ENCODE measurements at places on chromosomes 11 and 22.

DNA sequence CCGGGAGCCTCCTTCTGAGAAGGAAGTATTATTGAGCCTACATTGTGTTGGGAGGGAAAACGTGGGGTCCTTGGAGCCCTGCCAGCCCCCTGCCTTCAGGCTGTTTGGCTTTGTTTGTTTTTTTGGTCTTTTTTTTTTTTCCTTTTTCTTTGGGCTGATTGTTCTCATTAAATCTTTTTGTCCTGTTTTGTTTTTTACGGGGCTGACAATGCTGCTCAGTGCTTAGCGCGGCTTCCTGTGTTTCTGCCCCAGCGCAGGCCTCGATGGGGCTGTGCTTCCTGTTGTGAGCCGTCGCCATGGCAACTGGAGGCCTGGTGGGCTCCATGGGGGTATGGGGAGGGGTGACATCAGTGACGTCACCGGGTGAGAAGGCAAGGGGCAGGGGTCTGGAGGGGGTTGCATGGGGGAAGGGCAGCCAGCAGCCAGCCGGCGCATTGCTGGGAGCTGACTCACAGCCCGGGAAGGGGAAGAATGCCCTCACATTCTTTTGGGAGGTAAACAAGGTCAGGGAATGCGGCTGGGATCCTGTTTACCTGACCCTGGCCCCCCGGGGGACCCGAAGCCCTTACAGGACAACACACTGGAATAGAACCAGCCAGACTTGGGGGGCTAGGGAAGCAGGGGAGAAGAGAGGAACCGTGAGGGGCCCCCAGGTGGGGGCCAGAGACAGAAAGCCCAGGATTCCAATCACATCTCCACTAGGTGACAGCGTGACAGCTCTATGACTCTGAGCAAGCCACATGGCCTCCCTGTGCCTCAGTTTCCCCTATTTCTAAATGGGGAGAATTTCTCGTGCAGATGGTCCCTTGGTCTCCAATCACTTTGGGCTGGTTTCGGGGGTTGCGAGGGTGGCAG lies 22.2 kb upstream of the CBX7 start:
- DNase-seq: peak; percentile 99

GRCh38 chr11:43894546-43894945 lies 13.9 kb downstream of the ALKBH3 start:
- no peak for DNase-seq

- DNase-seq: no peak
Observed at GRCh38 chr11:132263241-132263640, 892.8 kb downstream of the NTM start.

DNA sequence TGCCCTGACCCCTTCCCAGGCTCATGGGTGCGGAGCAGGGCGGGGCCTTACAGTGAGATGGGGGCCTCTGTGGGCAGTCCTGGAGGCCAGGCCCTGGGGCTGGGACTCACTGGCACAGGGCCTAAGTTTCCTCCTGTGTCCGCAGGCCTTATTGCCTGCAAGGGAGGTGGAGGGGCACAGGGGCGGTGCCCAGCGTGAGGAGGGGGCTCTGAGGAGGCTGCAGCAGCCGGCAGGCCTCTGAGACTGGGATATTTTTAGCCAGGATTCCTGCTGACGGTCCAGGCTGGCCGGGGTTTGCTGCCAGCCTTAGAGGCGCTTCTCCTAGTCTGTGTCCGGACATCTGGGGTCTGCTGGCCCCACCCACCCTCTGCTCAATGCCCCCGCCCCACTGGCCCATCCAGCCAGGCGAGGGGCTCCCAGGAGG lies 5.7 kb upstream of the RTN4R start:
- no peak for DNase-seq

- DNase-seq: no peak
Observed at GRCh38 chr22:32103658-32104315, 55.3 kb downstream of the C22orf42 start.

- DNase-seq: no peak
Observed at GRCh38 chr22:41302021-41302767, 869 bp downstream of the ZC3H7B start.

DNA sequence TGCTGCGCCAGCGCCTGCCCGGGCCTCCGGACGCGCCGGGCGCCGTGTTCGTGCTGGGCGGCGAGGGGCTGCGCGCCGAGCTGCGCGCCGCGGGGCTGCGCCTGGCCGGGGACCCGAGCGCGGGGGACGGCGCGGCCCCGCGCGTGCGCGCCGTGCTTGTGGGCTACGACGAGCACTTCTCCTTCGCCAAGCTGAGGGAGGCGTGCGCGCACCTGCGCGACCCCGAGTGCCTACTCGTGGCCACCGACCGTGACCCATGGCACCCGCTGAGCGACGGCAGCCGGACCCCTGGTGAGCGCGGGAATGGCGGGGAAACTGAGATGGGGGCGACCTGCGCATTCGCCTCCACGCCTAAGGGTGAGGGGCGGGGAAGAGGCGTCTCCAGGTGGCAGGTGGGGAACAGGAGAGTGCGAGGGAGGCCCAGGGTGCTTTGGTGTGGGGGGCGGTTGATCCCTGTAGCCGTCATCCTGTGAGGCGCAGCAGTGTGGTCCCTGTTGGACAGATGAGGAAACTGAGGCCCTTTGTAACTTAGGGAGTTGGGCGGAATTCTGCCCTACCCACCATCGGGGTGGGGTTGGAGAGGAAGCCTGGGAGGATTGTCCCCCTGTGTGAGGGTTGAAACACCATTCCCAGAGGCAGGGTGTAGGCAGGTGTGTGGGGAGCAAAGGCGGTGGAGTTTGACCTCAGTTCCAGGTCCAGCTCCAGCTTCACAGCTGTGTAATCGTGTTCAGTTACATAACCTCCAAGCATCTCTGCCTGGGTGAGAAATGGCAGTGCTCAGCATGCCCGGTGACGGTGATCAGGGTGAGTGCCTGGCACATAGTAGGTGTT lies 758 bp downstream of the PDXP start:
- no peak for DNase-seq

DNA sequence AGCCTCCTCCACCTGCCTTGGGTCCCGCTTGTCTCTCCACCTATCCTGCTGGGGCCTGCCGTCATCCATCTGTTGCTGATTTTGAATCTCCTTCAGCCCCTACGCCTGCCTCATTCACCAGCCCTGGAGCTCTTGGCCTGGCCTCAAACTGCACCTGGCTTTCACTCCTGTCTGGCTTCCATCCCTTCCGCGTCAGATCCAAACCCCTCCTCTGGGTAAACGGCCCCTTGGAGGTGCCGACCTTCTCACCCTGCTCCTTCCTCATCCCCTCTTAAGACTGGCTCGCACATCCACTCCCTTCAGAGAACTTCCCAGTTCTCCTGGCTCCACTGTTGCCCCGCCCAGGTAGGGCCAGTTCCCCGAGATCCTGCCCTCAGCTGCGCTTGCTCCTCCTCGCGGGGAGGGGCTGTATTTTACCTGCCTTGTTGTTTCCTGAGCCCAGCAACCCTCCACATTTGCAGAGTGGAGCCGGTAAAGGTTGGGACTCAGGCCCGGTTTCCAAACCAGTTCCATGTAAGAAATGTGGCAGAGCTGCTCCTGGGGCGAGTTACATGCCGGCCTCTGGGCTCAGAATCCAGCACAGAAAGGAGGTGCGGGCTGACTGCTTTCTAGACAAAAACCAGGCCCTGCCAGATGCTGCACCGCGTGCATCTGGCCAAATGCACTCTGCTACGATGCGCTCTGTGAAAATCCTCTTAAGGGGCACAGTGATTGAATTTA lies 13.9 kb upstream of the SHANK2 start:
- peak; percentile 86 for DNase-seq

DNA sequence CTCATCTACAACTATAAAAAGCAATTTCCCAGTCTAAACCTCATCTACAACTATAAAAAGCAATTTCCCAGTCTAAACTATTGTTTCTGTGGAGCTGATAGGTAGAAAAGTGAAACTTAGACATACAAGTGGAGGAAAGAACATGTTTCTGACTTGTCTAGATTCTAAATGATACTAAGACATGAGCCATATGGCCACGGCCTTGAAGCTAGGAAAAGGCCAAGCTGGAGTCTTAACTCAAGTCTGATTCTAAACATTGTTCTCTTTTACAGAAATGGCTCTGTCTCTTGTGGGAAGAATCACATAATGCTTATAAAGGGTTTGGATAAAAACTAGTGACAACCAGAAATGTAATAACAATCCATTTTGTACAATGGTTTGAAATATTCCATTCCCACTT lies 43.8 kb upstream of the LARGE1 start:
- no peak for DNase-seq

- no peak for DNase-seq
Observed at GRCh38 chr11:92845805-92846204, 123.6 kb upstream of the MTNR1B start.

- DNase-seq: no peak
Observed at GRCh38 chr11:57353852-57354251, 15.7 kb downstream of the P2RX3 start.

- DNase-seq: no peak
Observed at GRCh38 chr11:9176136-9176535, 84.7 kb upstream of the SCUBE2 start.

DNA sequence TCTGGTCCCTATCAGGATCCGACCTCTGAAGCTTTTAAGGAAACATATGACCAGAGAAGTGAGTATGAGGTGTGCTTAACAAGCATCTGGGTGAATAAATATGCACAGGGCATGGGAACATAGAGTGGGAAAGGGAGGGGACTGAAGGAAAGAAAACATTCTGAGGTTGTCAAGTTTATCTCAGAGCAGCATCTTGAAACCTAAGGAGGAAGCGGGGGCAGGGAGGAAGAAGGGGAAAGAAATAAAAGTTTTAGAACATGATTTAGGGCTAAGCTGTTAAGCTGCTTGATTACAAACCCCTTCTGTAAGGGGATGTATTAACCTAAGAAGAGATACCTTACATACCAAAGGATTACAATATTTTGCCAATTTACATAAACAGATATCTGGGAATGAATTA lies 24.0 kb upstream of the SC5D start:
- no peak for DNase-seq
